ENCODE measurements at places on chromosomes 5 and 9. TPM values are rescaled to one million over a fixed set of nuclear protein-coding genes. Genes with fewer than 3 reads are reported as not detected.

The TAF11L5 gene
- not detected for total RNA-seq

The SLC45A2 gene
- 0.17 TPM for total RNA-seq

The CA9 gene
- total RNA-seq, result 181 TPM

The TAF9 gene
- 64.8 TPM for total RNA-seq

The SLCO4C1 gene
- total RNA-seq, result not detected

The ADAMTS19 gene
- total RNA-seq, result 0.33 TPM

The MCIDAS gene
- not detected for total RNA-seq

The MARCHF3 gene
- total RNA-seq, result 19.9 TPM

The OTULINL gene
- 1.0 TPM for total RNA-seq

The CAVIN4 gene
- 1.6 TPM for total RNA-seq
